ENCODE measurements at places on chromosomes 1 and 21. TPM values are rescaled to one million over a fixed set of nuclear protein-coding genes. Genes with fewer than 3 reads are reported as not detected.

DNA sequence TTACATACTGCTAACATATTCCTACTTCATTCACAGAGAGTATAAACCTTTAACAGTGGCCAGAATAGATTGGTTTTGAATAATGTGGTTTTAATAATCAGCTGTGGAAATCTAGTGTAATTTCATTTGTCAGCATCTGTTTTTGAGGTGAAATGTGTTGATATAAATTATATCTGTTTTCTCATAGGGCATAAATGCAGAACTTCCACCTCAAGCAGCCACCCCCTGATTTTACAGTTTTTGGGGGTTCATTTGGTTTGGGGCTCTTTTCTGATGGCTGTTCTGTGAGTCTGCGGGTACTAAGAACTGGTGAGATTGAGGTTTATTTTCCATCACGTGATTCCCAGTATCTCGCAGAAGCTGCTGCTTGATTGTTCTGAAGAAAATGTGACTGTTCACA is 23.2 kb downstream of the EDARADD start:
- DNase-seq: no peak
- H3K36me3 ChIP-seq: peaks cover 18% of the 10 kb centered on the region
- no peaks in the 10 kb centered on the region for H3K27me3 ChIP-seq

- peaks cover 2% of the 10 kb centered on the region for H3K27me3 ChIP-seq
- no peak overlapping the region for H3K4me3 ChIP-seq
- H3K4me1 ChIP-seq: no peaks in the 10 kb centered on the region
- peak; percentile 16 for DNase-seq
- H3K27ac ChIP-seq: no peak overlapping the region
- H3K36me3 ChIP-seq: no peaks in the 10 kb centered on the region
These were observed 4.1 kb downstream of the KRTAP13-4 start for GRCh38 chr21:30434033-30434631.

- no peaks in the 10 kb centered on the region for H3K27me3 ChIP-seq
- H3K36me3 ChIP-seq: no peaks in the 10 kb centered on the region
- DNase-seq: peak; percentile 61
- H3K27ac ChIP-seq: no peak overlapping the region
- H3K4me3 ChIP-seq: no peak overlapping the region
- H3K4me1 ChIP-seq: peaks cover 1% of the 10 kb centered on the region
These were observed 64.0 kb downstream of the ADARB1 start for GRCh38 chr21:45138199-45139002.

The PLA2G2C gene
- total RNA-seq: not detected
